ENCODE measurements at places on chromosomes 4 and X.
A peak's percentile ranks its signal among the peaks of the same experiment; 100 is the strongest.

GRCh38 chrX:50643525-50644137, 170.4 kb downstream of the SHROOM4 start:
- DNase-seq = no peak

DNA sequence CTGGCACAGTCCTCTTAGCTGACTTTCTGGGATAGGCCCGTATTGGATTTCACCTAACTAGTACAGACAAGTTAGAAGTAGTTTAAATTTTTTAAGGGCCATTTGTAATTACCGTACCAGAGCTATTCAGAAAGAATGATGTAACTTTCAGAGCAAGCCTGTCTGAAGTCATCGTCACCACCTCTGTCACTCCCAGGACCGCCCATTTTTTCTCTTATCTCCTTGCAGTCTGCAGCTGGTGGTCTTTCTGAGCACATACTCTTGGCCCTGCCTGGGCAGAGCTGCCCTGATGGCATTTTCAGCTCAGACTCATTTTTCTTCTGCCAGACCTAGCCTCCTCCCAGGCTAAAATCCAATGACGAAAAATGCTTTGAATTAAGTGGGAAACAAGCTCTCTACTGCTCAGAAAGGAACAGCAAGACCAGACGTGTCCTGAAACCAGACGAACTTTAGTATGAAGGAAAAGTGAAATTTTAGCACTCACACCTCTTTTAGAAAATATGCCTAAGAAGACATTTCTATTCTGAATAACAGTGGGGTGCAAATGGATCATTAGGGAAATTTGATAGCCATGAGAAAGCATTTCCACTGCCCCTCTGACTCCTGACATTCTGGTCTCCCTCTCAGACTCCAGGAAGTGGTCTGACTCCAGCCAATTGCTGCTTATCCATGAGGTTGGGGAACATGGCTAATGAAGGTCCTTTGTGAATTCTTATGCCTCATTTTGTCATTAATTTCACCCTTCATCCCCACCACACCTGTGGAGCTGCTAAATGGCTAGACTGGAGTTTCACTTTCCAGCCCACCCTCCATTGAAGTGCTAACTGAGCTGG, 162.4 kb upstream of the GYPA start:
- DNase-seq = no peak

- no peak for DNase-seq
Observed at GRCh38 chrX:133333154-133333750, 82.0 kb downstream of the GPC4 start.

DNA sequence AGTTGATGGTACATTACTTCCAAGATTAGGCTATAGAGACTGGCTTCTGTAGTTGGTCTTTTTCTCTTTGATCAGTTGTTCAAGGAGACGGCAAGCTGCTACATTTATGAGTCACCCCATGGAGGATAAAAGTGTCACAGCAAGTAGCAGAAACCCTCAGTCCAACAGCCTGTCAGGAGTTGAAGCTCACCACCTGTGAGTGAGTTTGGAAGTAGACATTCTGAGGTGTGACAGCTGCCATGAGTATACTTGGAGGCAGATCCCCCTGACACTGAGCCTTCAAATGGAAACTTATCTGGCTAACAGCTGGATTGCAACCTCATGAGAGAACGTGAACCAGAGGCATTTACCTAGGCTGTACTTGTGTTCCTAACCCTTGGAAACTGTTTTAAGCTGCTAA, 68.0 kb downstream of the CCNG2 start:
- no peak for DNase-seq

DNA sequence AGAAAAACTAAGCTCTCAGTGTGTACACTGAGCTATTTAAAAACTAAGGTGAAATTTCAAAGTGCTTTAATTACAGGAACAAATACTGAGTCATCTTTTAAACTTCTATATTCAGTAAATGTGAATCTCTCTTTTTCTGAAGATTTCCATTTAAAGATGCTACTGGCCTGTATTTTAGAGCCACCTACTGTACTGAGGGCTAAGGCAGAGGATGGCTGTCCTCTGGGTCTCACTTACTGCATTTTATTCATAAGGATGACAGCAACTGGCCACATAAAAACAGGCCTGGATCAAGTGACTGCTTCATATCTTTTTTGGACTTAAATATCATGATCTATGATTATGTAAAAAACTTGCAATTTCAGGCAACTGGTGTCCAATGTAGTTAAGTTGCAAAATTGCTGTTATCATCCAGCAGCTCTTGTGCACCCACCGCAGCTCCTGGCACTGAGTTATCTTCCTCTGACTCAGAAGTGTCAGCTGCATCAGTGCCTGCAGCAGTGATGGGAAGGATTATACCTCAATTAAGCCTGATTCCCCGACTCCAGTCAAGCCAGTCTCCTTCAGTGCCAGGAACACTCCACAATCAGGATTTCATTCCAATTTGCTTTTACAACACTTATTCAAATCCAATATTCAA, 1073.7 kb downstream of the PDHA2 start:
- DNase-seq = no peak

DNA sequence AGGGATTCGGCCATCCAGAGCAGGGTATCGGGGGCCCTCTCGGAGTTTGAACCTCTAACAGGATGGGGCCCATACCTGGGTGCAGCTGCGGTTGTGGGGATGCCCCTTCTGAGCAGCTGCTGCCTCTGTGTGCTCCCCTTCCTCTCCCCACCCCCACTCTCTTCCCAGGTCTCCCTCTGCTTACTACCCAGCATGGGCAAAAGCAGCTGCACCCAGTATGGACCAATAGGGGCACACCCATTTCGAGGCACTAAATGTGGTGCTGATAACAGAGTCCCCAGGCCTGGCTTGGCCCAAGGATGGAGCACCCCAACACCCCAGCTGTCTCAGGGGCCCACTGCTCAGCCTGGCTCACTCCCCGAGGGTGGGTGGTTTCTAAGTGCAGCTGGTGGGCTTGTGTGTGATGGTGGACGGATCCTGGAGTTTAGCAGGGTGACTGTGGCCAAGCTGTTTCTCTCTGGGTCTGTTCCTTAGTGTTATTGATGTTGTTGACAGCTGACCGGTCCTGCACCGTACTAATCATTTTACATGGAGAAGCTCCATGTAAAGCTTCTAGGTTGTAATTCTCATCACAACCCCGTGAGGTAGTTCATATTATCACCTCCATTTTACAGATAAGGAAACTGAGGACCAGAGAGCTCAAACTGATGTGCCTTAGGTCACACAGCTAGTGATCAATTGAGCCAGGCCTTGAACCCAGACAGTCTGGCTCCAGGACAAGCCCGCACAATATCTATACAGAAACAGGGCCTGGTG, 13.1 kb upstream of the KIAA0232 start:
- no peak for DNase-seq

DNA sequence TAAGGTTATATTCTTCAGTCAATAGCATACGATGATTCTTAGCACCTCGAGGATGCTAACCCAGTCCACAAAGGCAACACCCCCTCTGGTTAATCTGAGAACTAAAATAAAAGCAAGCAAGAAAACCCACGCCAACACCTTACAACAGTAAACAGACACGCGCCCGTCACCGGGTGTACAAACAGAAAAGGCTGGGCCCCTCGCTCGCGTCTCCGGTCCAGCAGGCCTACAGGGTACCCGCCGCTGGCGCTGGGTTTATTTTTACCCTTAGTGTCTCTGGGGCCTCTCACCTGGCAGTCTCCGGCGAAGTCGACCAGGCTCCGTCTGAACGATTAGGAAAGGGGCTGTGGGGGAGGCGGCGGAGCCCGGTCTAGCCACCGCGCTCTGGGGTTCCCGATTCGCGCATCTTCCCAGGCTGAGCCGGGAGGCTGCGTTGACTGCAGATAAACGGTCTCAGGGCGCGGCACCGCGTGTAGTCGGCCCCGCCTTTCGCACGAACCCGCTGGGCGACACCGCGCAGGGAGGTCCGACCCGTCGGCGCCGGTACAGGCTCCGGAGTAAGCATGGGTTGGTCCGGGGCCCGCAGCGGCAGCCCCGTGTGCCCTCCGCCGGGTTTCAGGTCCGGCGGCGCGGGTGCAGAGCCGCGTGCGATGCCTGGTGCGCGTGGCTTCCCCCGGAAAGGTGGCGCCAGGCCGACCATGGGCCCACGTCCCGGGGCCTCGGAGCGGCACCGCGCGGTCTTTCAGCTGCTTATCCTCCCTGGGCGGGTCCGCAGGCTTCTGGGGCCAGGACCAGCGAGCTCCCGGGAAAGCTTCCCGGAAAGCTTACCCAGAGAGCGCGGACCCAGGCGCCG, 441 bp downstream of the SLC9B2 start:
- peak; percentile 60 for DNase-seq

GRCh38 chrX:17692709-17693346, 44.5 kb upstream of the SCML1 start:
- DNase-seq = no peak

- no peak for DNase-seq
Observed at GRCh38 chrX:81305240-81305639, 103.3 kb downstream of the SH3BGRL start.

DNA sequence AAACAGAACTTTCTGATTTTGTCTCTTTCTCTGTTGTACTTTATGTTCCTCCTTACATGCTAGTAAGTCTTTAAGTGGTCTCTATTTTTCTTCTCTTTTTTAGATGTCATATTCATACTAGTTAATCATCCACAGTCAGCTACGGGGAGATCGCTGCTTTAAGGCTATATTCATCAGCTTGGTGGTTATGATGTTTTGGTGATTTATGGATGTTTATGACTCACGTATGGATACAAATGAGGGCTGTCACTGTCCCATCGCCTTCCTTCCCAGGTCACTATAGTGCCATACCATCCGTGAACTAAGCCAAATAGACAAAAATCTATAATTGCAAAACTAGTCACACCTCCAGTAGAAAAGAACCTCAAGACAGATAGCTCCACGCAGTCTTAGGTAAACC, 296.8 kb upstream of the AADAT start:
- no peak for DNase-seq

GRCh38 chr4:73181231-73181630, 77.4 kb downstream of the ANKRD17 start:
- DNase-seq = no peak

GRCh38 chrX:115970718-115971117, 199.8 kb upstream of the AGTR2 start:
- DNase-seq = no peak

- no peak for DNase-seq
Observed at GRCh38 chrX:146448791-146449190, 360.8 kb upstream of the CXorf51B start.

DNA sequence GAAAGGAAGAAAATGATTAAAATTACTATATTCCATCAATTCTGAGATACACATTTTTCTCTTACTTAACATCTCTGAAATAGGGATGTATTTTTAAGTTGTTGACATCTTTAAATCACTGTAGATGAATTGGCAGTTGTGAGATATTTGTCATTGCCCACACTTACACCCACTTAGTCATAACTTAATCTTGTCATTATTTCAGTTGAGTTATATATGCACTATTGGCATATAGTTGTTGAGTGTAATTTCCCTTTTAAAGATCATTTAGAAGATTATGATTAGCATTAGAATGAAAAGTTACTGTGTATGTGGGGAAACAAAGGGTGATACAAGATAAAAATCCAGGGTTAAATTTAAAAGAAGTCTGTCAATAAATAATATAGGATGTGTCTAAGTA, 2.2 kb downstream of the AIMP1 start:
- no peak for DNase-seq

DNA sequence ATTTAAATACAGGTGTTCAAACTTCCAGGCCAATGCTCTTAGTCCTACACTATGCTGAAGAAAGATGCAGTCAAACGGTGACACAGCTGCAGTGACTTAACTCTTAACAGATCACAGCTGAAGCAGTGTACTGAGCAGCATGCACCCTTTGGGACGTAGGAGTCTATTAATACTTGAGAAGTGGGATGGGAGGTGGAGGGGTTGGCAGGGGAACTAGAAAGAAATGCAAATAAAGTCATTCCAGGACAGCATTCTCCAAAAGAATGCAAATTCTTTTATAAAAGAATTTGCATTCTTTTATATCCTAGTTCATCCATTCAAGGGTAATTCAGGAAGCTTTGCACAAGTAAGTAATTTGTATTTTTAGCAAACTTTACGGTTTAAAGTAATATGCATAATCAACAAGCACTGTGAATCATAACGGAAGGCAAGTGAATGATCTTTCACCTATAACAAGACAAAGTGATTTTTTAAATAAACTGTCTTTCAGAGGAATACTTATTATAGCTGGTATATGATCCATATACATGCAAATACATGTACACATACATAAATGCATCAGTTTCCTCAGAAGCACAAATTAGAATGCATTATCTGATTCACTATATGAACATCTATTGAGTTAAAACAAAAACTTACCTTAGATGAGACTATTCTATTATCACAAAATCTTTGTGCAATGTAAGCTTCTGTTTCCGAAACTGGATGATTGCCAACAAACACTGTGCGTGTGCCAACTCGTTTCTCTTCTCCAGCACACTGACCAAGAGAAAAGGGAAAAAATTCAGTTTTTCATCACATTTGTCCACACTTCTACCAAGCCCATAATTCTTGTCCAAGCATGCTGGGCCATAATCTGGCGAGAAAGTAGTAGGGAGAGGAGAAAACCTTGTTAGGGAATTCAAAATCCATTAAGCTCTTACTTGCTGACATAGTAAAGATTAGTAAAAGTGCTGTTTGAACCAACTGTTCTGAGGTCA, 106.5 kb downstream of the ATP11C start:
- no peak for DNase-seq

GRCh38 chrX:133213117-133213516, 5.0 kb downstream of the TFDP3 start:
- DNase-seq = no peak

- no peak for DNase-seq
Observed at GRCh38 chrX:9884031-9884779, 83.0 kb upstream of the CLDN34 start.

DNA sequence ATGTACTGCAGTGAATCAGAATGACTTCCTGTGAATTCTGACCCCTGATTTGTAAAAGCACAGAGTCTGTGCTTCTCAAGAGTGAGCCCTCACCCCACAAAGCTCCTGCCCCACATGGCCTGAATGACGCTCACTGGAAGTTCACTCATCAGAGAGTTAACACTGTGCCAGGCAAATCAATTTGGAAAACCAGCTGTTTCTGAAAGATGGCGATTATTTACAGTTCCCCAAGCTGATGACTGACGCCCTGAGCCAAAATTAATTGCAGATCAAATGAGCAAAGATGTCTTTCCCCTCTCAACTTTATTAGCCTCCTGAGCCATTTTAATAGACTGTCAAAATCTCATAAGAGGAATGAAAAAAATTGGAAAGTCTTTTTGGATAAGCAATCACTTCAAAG, 118.0 kb downstream of the SLC2A9 start:
- no peak for DNase-seq

DNA sequence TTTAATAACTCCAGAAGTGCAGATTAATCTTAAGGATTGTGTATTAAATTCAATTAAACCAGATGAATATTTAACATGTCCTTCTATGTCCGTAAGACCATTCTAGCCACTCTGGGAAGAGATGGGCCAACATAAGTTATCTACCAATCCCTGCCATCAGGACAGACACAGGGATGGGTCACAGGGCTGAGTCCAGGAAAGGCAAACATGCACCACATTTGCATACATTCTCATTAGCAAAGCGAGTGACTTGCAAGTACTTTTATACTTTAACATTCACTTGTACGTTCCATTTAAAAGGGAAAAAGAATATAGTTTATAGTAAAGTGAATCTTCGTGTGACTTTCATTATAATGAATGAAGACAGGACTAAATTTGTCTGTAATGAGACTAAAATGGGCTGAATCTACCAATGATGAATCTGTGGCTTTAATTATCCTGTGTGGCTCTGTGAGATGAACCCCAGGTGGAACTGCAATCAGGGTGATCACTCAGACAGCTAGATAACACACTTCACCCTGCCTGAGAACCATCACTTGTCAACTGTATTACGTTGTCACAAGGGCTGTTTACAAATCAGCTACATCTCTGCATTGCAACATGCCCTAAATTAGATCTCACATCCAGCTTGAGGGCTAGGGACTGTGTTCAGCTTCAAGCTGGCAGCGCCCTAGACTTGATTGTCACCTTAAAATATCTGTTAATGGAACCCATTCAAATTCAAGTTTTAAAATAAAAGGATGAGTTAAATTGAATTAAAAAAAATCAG, 77.2 kb downstream of the SH3KBP1 start:
- no peak for DNase-seq
